ENCODE measurements at places on chromosomes 3 and 15. TPM values are rescaled to one million over a fixed set of nuclear protein-coding genes. Genes with fewer than 3 reads are reported as not detected.
A peak's percentile ranks its signal among the peaks of the same experiment; 100 is the strongest.

GRCh38 chr3:134295930-134296329, 45.3 kb upstream of the RYK start:
- ATAC-seq: no peak
- H3K4me1 ChIP-seq: no peaks in the 10 kb centered on the region
- H3K27me3 ChIP-seq: peaks cover 22% of the 10 kb centered on the region
- H3K36me3 ChIP-seq: no peaks in the 10 kb centered on the region

DNA sequence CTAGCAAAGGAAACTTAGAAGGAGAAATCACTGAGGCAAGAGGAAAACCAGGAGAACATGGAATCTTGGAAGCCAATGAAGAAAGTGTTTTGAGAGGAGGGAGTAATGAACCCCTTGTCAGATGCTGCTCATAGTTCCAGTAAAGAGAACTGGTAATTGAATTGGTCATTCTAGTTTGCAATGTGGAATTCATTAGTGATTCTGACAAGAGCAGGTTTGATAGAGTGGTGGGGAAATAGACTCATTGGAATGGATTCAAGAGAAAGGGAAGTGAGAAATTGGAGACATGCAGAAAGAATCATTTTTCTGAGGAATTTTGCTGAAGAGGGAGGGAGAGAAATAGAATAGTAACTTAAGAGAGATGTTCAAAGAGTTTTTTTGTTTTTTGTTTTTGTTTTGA, 21.0 kb downstream of the GLCE start:
- H3K27ac ChIP-seq: no peak overlapping the region
- H3K4me3 ChIP-seq: no peak overlapping the region
- ATAC-seq: no peak
- no peaks in the 10 kb centered on the region for H3K27me3 ChIP-seq

DNA sequence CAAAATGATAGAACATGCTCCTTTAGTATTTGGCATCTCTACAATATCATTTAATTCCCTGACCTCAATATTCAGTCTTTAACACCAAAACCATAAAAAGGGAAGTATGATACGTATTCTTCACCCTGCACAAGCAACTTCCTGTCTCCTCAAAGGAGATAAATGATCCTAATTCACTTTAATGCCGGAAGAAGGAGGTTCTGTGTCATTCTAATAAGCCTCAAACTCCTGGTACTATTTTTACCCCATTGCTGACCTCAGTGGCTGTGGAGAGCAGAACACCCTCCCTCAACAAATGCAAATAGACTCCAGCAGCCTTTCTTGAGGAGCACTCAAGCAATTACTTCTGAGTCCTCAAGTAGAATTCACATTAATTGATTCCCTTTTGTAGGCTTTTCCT, 173.3 kb downstream of the TMEM108 start:
- peaks cover 4% of the 10 kb centered on the region for H3K27me3 ChIP-seq
- H3K27ac ChIP-seq: no peak overlapping the region
- H3K4me3 ChIP-seq: no peak overlapping the region
- ATAC-seq: no peak
- H3K36me3 ChIP-seq: no peaks in the 10 kb centered on the region
- H3K4me1 ChIP-seq: no peaks in the 10 kb centered on the region

DNA sequence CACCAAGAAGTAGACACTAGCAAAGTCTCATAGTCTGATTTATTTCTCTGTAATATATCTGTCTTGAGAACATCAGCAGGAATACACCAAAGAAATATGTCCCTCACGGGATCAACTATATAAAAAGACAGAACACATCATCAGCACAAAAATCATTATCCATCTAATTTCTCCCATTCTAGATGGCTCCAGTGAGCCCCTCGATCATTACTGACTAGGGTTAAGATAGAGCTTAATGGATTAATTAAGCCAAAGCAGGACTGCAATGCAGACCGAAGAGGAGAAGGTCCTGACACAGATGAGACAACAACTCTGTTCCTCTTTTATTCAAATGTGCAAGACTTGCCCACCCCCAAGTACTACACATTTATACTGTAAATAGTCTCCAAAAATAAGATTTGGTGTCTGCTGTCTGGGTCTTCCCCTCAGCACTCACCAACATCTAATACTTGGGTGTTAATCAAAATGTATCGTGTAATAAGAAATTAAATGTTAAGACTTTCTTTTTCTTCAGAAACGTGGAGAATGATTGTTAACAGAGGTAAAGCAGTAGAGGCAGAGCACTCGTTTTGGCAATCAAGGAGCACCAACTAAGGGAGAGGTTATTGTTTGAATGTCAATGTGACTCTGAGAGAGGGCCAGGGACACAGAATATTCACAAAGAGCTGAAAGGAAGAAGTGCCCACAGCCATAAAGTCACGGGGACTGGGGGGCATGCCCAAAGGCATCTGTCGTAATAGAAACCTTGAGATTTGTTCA, 133.6 kb downstream of the TIGIT start:
- no peak for ATAC-seq
- no peak overlapping the region for H3K27ac ChIP-seq
- H3K4me3 ChIP-seq: no peak overlapping the region
- H3K4me1 ChIP-seq: no peaks in the 10 kb centered on the region
- no peaks in the 10 kb centered on the region for H3K27me3 ChIP-seq

Gene EFHB
- 0.86 TPM for total RNA-seq

Gene KIF15
- total RNA-seq: 25.3 TPM

- peaks cover 31% of the 10 kb centered on the region for H3K4me1 ChIP-seq
- ATAC-seq: peak; percentile 30
- peaks cover 47% of the 10 kb centered on the region for H3K36me3 ChIP-seq
- peak overlapping the region; percentile 95 for H3K27ac ChIP-seq
- peak overlapping the region; percentile 99 for H3K4me3 ChIP-seq
- no peaks in the 10 kb centered on the region for H3K27me3 ChIP-seq
These were observed 762 bp downstream of the NCK1 start for GRCh38 chr3:136862617-136863322.

DNA sequence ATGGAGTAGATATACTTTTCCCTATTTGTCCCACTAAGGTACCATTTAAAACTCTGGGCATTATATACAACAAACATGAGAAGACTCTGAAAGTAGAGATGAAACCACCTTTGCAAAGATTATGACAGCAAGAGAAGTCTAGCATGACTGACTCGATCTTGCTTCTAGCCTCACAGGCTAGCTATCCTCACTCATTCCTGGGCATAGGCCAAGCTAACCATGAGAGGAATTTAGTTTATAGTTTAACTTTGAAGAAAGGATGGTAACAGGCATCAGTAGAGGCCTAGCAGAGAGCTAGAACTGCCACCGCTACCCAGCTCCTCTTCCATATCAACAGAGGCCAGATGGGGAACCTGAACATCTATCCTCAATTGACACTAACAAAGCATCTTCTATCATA, 63.5 kb upstream of the FSIP1 start:
- no peak for ATAC-seq
- H3K27ac ChIP-seq: no peak overlapping the region
- H3K4me3 ChIP-seq: no peak overlapping the region

Gene GOLGA6A
- total RNA-seq: not detected

- peaks cover 49% of the 10 kb centered on the region for H3K36me3 ChIP-seq
- H3K4me3 ChIP-seq: peak overlapping the region; percentile 91
- H3K4me1 ChIP-seq: peaks cover 9% of the 10 kb centered on the region
- H3K27me3 ChIP-seq: no peaks in the 10 kb centered on the region
- peak overlapping the region; percentile 96 for H3K27ac ChIP-seq
These were observed 835 bp downstream of the ARIH2 start for GRCh38 chr3:48919215-48920138.

GRCh38 chr15:48313216-48313615, 18.0 kb upstream of the DUT start:
- no peaks in the 10 kb centered on the region for H3K4me1 ChIP-seq
- H3K27ac ChIP-seq: no peak overlapping the region
- H3K36me3 ChIP-seq: no peaks in the 10 kb centered on the region
- ATAC-seq: no peak
- H3K27me3 ChIP-seq: peaks cover 6% of the 10 kb centered on the region

Gene WWTR1
- 2.8 TPM for total RNA-seq

DNA sequence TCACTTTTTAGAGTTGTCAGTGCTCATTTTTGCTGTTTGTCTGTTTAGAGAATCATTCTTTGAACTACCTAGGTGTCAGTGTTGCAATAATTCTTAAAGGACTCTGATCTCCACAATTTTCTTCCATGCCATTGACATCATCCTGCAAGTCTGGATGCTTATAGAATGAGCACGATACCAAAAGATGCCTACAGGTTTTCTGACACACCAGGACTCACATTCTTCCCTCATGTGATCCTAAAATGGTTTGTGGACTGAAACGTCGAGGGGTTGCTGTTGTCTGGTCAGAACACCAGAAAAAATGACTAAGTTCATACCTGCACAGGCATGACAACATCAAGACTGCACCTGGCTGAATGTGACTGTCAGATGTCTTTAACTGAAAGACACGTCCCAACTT, 95.9 kb downstream of the SEMA5B start:
- H3K36me3 ChIP-seq: no peaks in the 10 kb centered on the region
- no peak for ATAC-seq
- H3K27ac ChIP-seq: no peak overlapping the region
- H3K4me3 ChIP-seq: no peak overlapping the region
- peaks cover 7% of the 10 kb centered on the region for H3K27me3 ChIP-seq

DNA sequence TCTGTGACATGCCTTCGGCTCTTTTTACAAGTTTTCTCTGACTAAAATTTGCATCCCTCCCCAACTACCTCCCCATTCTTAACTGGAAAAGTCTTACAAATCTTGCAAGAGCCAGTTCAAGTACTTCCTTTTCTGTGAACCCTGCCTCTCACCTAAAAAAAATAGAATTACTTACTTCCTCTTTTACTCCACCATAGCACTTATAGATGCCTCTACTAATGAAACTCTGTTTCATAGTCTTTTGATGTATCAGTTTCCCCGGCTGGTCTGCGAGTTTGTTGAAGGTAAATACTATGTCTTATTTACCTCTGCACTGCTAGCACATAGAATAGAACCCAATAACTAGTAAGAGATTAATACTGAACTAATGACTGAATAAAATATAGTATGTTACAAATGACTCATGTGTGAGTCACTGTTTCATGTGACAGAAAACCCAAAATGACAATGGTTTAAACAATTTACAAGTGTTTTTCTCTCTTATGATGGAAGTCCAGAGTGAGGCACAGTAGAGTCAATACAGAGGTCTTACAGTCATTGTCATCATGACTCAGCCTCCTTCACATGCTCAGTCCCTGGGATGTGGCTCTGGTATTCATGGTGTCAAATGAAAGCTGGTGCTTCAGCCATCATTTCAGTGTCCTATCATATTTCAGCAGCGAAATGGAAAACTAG, 393.5 kb downstream of the RSL24D1 start:
- no peaks in the 10 kb centered on the region for H3K36me3 ChIP-seq
- peak; percentile 40 for ATAC-seq
- no peaks in the 10 kb centered on the region for H3K4me1 ChIP-seq
- H3K27me3 ChIP-seq: no peaks in the 10 kb centered on the region
- no peak overlapping the region for H3K4me3 ChIP-seq
- H3K27ac ChIP-seq: no peak overlapping the region

DNA sequence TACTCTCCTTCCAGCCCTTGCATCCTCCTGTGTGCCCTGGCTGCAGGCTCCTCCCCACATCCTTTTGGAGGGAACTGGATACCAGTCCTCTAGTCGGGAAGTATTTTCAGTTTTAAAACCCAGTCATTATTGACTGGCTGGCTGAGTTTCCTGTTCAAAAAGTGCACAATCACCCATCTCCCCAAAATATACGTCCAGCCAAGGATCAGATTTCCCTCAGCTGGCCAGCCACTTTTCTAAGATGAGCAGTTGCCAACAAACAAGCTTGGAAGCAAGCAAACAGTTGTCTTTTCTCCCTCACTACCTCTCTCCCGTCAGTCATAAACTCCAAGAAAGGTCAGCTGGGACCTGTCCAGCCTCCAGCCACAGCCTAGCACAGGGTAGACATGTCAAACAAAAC, 147.7 kb upstream of the GALNT15 start:
- peaks cover 12% of the 10 kb centered on the region for H3K27me3 ChIP-seq
- ATAC-seq: no peak
- no peak overlapping the region for H3K4me3 ChIP-seq
- no peaks in the 10 kb centered on the region for H3K4me1 ChIP-seq

DNA sequence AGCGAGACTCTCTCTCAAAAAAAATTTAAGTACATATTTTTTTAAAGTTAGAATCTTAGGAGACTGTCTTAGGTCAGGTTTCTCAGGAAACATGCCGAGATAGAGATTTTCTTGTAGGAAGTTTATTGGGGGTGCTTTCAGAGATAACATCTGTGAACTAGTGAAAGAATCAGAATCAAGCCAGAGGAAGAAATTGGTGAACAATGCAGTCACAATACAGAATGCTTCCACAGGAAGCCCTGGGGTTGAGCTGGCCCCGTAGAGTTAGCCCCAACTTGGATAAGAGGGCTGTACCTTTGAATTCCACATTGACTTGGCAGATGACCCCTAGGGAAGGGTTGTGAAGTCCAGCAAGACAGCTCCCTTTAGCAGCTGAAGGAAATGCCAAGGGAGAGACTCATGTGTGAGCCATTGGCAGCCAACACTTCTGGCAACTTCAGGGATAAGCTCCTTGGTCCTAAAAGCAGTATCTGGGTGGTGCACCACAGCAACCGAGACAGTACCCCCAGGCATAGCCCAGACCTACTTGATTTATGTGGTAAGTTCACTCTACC, 7.1 kb upstream of the PLCB2 start:
- H3K36me3 ChIP-seq: no peaks in the 10 kb centered on the region
- no peak for ATAC-seq
- H3K4me1 ChIP-seq: no peaks in the 10 kb centered on the region
- H3K4me3 ChIP-seq: no peak overlapping the region

Gene LTF
- total RNA-seq: not detected

DNA sequence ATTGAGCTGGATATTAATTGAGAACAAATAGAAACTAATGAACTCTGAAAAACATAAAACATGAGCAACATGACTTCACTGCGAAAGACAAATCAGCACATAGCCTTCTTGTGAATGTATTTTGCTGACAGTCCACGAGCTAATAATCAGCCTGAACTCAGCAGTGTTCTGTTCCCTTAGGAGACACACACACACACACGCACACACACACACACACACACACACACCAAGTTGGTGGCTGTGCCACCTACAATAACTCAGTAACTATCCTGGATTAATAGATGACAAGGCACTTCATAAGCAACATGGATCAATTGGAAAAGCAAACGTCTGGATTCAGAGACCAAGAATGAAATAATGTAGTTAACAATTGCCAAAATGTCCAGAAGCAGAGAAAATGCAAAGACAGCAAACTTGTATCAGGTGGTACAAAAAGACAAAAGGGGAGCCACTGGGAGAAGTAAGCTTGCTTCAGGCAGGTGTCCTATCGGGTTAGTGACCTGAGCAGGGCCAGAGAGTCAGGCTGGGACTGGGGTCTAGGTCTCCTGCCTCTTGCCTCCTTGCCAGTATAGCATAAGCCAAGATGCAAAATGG, 20.5 kb upstream of the UBE2Q2 start:
- no peak overlapping the region for H3K27ac ChIP-seq
- H3K4me3 ChIP-seq: no peak overlapping the region
- no peaks in the 10 kb centered on the region for H3K36me3 ChIP-seq
- ATAC-seq: no peak

Gene SUSD5
- not detected for total RNA-seq

Gene CLSTN2
- total RNA-seq: not detected

Gene SLC28A2
- not detected for total RNA-seq
